ENCODE measurements at places on chromosomes 12 and 14.
A peak's percentile ranks its signal among the peaks of the same experiment; 100 is the strongest.

DNA sequence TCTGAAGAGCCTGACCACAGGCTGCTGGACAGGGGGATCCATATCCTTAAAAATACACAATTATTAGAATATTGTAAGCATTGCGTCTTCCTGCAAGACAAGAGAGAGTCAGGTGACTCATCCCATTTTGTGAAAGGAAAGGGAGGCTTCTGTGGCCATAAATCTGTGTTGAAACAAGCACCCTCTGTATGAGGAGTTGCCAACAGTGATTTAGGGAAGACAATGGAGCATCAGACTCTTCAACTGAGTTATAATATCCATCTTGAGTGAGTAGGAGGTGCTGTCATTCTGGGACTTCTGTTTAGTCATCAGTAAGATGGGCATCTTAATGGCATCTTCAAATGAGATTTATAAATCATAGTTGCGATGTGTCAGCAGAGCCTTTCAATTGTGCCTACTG, 554.5 kb downstream of the AACS start:
- no peak for DNase-seq

DNA sequence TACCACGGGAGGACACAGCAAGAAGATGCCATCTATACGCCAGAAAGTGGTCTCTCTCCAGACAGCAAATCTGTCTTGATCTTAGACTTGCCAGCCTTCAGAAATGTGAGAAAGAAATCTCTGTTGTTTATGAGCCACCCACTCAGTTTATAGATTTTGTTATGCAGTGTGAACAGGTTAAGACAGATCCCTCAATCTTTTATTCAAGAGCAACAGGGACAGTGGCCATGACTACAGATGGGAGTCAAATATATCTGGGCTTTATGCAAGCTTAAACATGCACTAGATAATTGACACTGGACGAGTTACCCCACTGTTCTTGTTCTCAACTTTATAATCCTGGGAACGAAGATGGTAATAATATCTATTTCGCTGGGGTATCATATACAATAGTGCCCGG, 288.7 kb downstream of the RPAP3 start:
- no peak for DNase-seq

DNA sequence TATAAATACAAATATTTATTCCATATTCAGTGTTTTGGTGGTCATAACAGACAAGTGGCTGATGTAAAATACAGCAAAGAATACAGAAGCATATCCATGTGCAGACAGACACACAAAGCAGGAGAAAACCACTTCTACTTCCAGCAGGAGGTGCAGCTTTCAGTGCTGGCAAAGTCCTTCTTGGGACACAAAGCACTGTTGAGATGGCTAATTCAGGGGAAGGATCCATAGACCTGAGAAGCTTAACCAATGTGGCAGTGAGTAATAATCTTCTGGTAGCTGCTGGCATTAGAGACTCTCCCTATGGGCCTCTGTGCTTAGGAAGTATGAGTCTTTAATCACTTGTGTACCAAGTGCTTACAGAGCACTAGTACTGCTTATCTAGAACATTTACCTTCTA, 26.8 kb downstream of the AMN1 start:
- no peak for DNase-seq

- no peak for DNase-seq
These were observed 69.3 kb upstream of the GPR68 start for GRCh38 chr14:91313852-91314251.

DNA sequence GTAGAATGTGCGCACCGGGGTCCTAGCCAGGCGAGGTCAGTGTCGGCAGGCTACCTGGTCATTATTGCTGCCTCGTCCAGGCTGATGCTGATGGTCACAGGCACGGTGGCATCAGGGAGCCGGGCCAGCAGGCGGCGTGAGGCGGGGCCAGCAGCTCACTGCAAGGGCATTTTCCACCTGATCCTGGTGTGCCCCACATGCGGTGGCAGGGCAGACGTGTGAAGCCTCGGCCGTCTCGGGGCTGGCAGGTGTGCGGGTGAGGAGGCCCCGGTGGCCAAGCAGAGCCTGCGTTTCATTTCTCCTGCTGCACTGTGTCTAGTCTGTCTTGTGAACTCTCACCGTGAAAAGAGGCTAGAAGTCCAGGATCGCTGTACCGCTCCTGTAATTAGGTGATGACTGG, 12.0 kb upstream of the AMN start:
- DNase-seq, result peak; percentile 43

GRCh38 chr12:80485222-80485987, 41.4 kb downstream of the PTPRQ start:
- DNase-seq, result no peak

DNA sequence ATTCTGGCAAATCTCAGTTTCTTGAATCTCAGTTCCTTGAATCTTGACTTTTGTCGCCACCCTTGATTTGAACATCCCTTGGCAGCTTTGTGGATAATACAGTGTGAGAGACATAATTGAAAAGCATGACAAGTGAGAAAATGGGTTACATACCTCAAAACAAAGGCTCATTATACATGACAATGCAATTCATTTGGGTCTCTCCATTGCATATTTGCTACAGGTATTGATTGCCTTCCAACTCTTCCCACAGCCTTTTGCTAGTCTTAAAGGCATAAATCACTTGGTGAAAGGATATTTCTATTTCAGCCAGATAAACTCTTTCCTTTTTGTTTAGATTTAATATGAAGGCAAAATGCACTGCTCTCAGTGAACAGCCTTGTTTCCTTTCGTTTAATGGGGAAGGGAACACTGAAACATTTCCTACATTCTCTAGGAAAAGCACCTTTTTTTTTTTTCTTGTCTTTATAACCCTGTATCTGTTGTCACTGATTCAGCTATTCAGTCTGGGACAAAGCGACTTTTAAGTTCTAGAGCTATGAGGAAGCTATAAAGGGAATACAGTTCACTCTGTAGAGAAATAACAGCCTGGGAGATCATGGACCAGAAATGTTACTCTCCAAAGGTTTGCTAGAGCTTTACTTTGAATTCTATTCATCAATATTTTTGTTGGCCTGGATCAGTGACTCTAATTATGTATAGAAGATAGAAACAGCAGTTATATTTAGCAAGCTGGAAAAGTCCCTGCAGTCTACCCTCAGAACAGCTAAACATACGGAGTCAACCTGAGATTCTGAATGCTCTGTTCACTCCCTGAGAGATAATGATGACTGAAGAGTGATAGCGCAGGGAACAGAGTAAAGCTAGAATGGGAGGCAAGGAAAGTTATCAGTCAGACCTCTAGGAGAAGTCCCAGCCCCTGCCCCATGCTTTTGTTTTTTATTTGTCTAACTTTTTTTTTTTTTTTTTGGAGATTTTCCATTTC, 311.4 kb downstream of the RGS6 start:
- DNase-seq, result no peak
